ENCODE measurements at places on chromosomes 2 and 18. TPM values are rescaled to one million over a fixed set of nuclear protein-coding genes. Genes with fewer than 3 reads are reported as not detected.

- DNase-seq = no peak
Measured at GRCh38 chr2:75019790-75020189, 61.3 kb downstream of the POLE4 start.

The CCDC141 gene
- 3.9 TPM for total RNA-seq

- no peak for DNase-seq
Measured at GRCh38 chr2:96528006-96528699, 8.4 kb upstream of the ARID5A start.

The HJURP gene
- 0.60 TPM for total RNA-seq

GRCh38 chr2:161250864-161251436 is 57.3 kb upstream of the PSMD14 start:
- DNase-seq = no peak

- DNase-seq = no peak
Measured at GRCh38 chr2:207847807-207848544, 78.3 kb upstream of the FZD5 start.

DNA sequence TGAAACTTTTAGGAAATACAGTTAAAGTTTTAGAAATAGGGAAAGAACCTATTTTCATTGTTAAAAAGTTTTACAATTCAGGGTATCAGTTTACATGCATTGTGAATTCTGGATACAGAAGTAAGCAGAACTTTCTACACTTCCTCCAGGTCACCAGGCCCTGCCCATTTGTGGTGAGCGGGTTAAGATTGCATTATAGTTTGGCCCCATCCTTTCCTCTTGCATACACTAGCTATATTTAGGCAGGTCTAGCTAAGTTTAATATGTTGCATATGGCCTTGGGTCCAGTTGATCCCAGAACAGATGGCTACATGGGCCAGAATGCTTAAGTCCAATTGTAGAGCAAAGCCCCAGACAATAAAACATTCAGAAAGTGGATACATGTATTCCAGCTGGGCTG is 4.8 kb downstream of the VWA3B start:
- DNase-seq = no peak

The DYNC2LI1 gene
- total RNA-seq = 31.2 TPM

- no peak for DNase-seq
Measured at GRCh38 chr2:129896226-129897100, 83.0 kb upstream of the RAB6C start.

GRCh38 chr2:112345030-112346027 is 69.9 kb downstream of the ZC3H6 start:
- no peak for DNase-seq

DNA sequence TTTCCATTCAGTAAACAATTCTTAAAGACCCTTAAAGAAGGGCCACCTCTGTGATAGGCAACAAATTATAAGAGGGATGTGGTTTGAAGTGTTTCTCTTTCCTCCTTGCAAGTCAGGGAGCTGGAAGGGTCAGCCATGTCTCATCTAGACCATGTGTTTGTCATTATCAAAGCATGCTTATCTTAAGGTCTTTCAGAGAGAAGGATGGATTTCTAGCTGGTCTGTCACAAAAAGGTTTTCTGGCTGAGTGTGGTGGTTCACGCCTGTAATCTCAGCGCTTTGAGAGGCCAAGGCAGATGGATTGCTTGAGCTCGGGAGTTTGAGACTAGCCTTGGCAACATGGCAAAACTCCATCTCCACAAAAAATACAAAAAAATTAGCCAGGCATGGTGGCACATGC is 59.2 kb upstream of the PEX13 start:
- DNase-seq = no peak

DNA sequence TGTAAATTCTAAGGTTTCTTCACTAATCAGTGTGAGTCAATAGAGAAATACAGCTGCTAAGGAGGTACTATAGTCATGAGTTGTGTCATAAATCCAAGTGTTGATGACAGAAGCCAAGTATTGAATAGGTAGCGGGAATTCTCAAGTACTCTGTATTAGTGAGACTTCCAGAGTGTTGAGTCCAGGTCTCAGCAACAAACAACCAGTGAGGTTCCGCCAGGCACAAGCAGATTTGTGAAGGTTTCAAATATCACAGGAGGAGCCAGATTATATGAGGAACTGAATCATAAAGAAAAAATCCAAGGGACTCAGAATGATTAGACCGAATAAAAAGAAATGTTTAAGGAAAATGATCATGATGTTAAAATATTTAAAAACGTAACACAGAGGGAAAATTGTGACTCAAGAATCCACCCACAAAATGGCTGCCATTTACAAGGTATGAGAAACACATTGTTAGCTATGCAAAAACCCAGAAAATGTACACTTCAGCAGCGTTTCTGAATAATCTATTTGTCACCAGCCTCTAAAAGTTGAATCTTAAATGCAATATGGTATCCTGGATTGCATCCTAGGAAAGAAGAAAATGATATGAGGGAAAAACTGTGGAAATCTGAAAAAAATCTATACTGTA is 27.3 kb upstream of the EVA1A start:
- no peak for DNase-seq

DNA sequence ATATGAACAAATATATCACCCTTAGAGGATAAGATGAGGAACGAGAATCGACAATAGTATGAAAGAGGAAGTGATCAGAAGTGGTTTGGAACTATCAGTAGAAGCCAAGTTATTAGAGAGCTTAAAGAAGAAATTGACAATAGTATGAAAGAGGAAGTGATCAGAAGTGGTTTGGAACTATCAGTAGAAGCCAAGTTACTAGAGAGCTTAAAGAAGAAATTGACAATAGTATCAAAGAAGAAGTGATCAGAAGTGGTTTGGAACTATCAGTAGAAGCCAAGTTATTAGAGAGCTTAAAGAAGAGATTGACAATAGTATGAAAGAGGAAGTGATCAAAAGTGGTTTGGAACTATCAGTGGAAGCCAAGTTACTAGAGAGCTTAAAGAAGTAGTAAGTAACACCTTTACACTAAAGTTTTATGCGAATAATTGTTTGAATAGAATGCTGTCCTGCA is 175.5 kb downstream of the ZNF407 start:
- DNase-seq = no peak

The TMEM169 gene
- 0.59 TPM for total RNA-seq

The SNRPD1 gene
- 4.3 TPM for total RNA-seq

GRCh38 chr2:65724336-65724735 is 291.9 kb upstream of the SPRED2 start:
- DNase-seq = no peak

The SERPINB4 gene
- not detected for total RNA-seq

DNA sequence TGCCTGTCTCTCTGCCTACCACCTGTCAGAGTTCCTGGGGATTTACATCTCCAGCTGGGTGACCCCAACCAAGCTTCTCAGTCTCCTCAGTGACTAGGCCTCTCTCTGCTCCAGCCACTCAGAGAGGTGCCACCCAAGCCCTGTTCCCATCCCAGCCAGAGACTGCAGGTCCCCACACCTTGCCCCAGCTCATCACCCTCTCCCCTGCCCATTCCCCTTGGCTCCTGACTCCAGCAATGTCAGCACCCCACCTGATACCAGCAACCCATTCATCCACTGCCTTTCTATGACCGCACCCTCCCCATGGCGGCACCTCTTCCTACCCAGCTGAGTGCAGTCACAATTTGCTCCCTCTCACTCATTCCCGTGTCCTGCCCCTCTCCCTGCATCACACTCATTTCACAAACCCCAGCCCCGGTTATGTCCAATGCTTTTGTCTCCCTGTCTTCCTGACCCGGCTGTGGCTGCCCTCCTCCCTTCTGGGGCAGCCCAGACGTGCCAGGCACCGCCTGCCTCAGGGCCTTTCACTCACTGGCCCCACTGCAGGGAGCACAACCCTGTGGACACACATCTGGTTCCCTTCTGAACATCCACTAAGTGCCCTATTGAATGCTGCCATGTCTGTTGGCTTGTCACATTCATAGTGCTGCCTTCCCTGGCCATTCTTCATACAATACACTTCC is 494.8 kb upstream of the HS6ST1 start:
- DNase-seq = no peak

The RPRM gene
- not detected for total RNA-seq

- no peak for DNase-seq
Measured at GRCh38 chr2:233079473-233079877, 19.3 kb downstream of the INPP5D start.

DNA sequence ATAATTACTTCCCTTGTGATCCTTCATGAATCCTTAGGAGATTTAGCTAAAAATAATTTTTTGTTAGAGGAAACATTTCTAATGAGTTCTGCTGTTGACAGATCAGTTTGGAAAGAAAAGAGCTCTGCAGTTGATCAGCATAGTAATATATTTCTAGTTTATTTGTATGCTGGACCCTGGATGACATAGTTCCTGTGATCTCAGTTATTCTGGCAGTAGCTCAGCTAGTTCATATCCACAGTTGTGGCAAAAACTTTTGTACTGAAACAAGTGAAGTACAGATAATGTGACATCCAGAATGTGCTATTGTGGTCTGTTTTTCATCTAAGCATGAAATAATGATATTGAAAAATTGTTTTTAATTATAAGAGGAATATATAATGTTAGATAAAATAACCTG is 33.7 kb downstream of the ABI2 start:
- no peak for DNase-seq

GRCh38 chr2:2831633-2832032 is 500.6 kb upstream of the MYT1L start:
- no peak for DNase-seq

The LINC00305 gene
- total RNA-seq = not detected

The UPP2 gene
- not detected for total RNA-seq

GRCh38 chr2:236918545-236918944 is 167.1 kb upstream of the COPS8 start:
- no peak for DNase-seq

DNA sequence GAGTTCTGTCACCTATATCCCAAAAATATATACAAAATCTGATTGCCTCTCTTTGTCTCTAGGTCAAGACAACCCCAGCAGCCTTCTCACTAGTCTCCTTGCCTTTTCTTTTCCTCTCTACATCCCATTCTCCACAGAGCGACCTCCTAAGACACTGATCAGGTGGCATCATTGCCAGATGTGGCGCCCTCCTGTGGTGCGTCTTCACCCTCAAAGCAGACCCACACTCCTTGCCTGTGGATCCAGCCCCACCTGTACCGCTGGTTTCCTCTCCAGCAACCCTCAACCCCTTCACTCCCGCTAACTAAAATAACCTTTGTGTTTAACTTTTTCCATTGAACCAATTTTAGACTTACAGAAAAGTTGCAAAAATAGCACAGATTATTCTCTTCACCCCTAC is 273.3 kb downstream of the GLI2 start:
- DNase-seq = peak; percentile 4

The UNC80 gene
- total RNA-seq = 0.30 TPM

The PAX8 gene
- total RNA-seq = 2.2 TPM

The CTNNA2 gene
- 0.63 TPM for total RNA-seq

DNA sequence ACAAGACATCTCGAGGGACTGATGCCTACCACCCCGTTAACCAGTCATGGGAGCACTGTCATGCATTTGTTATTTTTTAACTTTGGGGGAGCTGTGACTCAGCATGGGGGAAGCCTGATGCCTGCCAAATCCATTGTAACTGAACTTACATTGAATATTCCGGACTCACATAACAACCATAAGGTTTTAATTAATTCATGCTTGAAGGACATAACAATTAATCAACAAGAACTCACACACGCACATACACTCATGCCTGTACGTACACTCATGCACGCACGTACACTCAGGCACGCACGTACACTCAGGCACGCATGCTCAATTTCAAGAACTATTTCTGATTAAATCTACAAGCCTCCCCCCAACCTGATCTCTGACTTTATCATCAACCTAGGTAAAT is 1639.1 kb downstream of the SUCLG1 start:
- DNase-seq = no peak

GRCh38 chr2:15832849-15833680 is 107.3 kb upstream of the MYCN start:
- no peak for DNase-seq

The PCBP1 gene
- 199 TPM for total RNA-seq

DNA sequence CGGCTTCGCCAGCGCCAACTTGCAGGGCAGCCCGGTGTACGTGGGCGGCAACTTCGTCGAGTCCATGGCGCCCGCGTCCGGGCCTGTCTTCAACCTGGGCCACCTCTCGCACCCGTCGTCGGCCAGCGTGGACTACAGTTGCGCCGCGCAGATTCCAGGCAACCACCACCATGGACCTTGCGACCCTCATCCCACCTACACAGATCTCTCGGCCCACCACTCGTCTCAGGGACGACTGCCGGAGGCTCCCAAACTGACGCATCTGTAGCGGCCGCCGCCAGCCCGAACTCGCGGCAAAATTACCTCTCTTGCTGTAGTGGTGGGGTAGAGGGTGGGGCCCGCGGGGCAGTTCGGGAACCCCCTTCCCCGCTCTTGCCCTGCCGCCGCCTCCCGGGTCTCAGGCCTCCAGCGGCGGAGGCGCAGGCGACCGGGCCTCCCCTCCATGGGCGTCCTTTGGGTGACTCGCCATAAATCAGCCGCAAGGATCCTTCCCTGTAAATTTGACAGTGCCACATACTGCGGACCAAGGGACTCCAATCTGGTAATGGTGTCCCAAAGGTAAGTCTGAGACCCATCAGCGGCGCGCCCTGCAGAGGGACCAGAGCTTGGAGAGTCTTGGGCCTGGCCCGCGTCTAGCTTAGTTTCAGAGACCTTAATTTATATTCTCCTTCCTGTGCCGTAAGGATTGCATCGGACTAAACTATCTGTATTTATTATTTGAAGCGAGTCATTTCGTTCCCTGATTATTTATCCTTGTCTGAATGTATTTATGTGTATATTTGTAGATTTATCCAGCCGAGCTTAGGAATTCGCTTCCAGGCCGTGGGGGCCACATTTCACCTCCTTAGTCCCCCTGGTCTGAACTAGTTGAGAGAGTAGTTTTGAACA is 15.1 kb downstream of the HOXD3 start:
- no peak for DNase-seq

The MYO7B gene
- 0.78 TPM for total RNA-seq

The RAB17 gene
- total RNA-seq = 2.1 TPM

DNA sequence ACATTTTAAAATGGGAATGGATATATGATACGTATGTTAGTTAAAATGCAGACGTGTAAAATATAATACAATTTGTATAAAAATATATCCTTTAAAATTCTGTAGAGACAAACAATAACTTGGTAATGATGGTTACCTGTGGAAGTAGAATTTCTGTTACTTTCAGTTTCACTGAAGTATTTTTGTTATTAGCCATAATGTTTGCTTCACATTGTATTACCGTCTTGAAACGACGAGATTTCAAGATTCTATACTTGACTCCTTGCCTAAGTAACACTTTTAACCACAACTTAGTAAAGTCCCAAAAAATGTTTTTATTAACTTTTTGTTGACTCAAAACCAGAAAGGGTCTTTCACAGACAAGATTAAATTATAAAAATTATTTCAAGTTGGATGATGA is 488.3 kb upstream of the VRK2 start:
- no peak for DNase-seq

The CHST9 gene
- total RNA-seq = 0.22 TPM

The DSG2 gene
- total RNA-seq = 4.0 TPM

GRCh38 chr2:100151310-100151709 is 8.9 kb upstream of the AFF3 start:
- no peak for DNase-seq

The NBAS gene
- total RNA-seq = 58.1 TPM

The CAPN13 gene
- not detected for total RNA-seq

GRCh38 chr2:75586971-75587370 is 26.2 kb upstream of the EVA1A start:
- no peak for DNase-seq

The STAM2 gene
- total RNA-seq = 45.4 TPM

The PJVK gene
- total RNA-seq = 7.5 TPM

Data from tibial nerve (tissue), 4 donors.